ENCODE measurements at places on chromosomes 3 and 15.

DNA sequence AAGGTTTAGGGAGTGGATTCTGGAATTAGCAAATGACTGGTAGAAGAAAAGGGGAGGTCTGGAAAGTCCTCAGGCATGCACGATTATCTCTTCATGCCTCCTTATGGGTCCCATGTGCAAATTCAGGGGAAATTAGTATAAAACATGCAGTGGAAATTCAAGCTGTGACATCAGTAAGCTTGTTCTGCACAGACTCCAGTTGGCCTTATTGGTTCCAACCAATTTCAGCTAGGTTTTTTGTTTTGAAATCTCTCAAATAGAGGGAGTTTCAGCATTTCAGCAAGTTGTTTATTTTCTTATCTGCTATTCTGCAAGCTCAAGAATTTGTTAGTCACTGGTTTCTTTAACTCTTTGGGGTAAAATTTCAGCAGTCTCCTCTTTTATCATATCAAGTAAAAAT, 774 bp upstream of the TMCO5A start:
- no peak for DNase-seq

- DNase-seq: peak; percentile 47
These were observed at the start of gene MME for GRCh38 chr3:155079746-155080487. Gene MME (plus strand): TSS chr3:155080319. CDS start chr3:155084168, 3,849 bp downstream.

- DNase-seq: no peak
These were observed 20.4 kb downstream of the SYNM start for GRCh38 chr15:99125061-99125891.

DNA sequence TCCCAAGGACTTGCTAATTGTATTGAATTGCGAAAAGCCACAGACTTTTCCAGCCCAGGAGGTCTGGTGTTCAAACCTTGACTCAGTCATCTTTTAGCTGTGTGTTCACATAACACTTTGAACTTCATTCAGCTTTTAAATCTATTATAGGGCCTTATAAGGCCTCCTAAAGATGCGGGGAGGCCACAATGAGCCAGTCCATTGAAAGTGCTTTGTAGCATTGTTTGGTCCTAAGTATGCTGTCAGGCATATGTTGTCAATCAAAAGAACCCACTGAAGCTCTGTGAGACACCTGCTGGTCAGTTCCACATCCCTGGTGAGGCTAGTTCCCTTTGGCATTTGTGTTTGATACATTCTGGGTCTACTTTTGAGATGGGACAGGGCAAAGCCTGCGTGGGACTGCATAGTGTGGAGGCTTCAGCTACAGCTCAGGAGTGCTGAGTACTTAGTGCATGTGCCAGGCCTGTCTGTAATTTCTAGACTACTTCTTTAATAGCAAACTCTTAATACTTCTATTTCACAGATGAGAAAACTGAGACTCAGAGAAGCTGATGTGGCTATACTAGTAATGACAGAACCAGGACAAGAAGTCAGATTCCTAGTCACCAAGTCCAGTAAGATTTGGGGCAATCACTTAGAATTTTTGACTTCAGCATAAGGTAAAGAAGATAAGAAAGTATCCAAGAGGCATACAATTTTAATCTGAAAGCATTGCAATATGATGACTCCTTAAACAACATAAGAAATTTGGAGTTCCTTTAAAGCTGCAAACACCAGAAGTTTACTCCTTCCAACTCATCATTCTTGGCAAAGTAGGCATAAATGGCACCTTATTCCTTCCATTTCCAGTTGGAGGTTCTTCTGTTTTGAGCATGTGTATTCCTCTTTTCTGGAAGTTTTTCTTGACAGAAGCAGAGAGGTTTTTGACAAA, 213.0 kb downstream of the PDCD6IP start:
- no peak for DNase-seq

- DNase-seq: no peak
These were observed 20.9 kb upstream of the SSUH2 start for GRCh38 chr3:8665407-8665896.

DNA sequence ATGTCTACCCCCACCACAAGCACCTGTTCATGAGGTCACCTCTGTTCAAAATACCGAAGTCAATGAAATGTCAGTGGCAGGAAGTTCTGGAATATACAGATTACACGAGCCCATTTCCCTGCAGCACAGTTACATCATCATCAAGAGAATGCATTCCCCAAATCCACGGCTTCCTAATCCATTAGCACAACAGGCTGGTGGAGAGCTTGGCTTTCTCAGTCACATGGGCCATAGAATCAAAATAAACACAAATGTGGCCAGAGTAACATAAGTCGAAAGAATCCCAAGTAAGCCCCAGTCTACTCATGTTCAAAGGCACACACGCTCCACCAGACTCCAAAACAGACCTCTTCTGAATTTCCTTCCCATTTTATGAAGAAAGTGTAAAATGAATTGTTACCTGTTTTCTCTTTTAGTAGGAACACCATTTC, 419.3 kb downstream of the MAGI1 start:
- no peak for DNase-seq

DNA sequence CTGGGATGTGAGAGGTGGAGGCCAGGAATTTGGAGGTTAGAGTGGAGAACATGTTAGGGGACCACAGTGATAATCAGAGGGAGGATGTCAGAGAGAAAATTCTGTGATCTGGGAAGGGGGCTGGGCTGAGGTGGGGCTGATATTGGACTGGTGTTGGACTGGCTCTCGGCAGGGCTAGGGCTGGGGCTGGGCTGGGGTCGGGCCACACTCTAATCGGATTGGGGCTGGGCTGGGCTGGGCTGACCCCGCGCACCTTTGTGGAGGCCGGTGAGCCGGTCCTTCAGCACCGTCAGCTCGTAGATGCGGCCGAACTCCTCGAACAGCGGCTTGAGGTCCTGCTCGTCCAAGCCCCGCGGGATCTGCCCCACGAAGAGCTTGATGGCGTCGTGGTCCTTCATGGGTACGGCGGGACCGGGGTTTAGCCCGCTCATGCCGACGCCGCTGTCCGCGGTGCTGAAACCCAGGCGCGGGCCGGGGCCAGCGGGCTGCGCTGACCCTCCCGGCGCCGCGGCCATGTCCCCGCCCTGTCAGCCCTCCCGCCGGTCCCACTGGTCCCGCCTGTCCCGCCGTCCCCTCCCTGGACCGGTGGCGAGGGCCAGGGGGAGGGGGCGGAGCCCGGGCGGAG, 485 bp downstream of the CELF6 start:
- peak; percentile 37 for DNase-seq

- no peak for DNase-seq
These were observed 11.9 kb downstream of the NOX5 start for GRCh38 chr15:69026355-69026754.

DNA sequence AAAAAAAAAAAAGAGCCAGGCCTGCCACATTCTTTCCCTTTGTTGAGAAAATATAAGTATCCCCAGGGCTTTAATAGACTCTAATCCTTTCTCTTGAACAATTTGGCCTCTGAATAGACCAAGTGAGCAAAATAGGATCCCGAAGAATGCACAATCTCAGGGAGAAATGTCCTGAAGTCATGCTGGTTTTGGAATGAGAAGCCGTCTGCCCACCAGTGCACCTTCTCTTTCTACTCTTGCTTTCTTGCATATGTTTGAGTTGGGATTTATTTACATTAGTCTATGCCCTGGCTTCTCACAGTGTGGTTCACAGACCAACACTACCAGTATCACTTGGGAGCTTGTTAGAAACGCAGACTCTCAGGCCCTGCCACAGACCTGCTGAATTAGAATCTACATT, 153.0 kb downstream of the ZNF621 start:
- no peak for DNase-seq

DNA sequence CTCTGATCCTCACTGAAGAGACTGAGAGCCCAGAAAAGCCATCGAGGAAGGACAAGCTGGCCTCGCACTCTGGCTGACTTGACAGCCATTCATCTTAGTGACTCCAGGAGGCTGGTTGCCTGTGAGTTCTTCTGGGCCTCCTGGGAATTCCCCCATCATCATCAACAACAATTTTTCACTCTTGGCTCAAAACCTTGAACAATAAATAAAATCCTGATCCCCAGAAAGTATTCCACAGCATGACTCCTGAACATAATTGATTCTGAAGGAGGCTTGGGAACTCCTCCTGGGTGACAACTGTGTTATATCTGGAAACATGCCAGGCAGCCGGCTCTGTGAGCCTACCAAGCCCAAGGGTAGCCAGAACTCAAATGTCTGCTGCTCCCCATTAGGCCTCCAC, 188.6 kb downstream of the SHQ1 start:
- DNase-seq: no peak

- DNase-seq: peak; percentile 98
These were observed 84.8 kb downstream of the SMAD3 start for GRCh38 chr15:67150023-67150860.

- no peak for DNase-seq
These were observed 26.0 kb upstream of the MAP4 start for GRCh38 chr3:48042071-48042760.

DNA sequence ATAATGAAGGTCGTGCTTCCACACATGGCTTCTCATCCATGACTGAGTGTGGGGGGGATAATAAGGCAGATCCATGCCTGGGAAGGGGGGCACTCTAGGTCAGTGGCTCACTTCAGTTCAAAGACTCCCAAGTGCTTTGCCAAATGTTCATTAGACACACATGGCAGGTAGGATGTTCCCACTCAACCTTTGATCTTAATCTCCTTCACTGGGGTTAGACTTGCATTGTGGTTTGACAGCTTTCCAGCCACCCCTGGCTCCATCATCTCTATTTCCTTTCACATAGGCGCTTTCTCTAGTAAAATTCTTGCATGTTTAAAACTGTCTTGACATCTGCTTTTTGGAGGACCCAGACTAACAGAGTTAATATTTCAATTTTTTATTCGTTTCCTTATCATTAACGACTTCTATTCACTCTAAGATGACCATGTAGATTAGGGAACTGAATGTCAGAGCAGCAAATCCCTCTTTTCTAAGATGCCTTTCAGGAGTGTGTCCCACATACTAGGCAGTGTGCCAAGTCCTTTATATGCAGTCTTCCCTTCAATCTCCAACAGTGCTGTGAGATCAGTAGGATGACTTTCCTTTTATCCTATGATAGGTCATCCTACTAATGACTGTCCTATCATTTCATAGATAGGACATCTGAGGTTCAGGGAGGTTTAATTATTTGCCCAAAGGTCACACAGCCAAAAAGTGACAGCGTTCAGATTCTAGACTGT, 57.9 kb downstream of the BTD start:
- no peak for DNase-seq

- no peak for DNase-seq
These were observed 195.8 kb downstream of the PLCH1 start for GRCh38 chr3:155549087-155549486.

- DNase-seq: no peak
These were observed 103.6 kb downstream of the ADAMTS9 start for GRCh38 chr3:64584179-64584578.

DNA sequence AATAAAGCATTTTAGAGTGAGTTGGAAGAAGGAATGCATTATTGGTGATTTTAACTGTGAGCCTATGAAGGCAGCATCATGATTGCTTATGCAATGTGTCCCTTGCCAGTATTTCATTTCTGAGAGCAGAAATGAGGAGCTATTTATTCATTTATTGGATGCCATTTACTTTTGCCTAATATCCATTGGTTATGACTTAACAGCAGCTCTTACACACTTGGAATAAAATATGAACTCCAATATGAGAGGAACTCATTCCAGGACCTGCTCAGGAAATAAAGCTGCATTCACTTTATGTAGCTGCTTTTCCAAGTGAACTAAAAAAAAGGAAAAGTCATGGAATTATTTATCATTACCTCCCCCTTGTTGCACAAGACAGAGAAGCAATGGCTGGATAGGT, 280.1 kb downstream of the LRTM1 start:
- no peak for DNase-seq

DNA sequence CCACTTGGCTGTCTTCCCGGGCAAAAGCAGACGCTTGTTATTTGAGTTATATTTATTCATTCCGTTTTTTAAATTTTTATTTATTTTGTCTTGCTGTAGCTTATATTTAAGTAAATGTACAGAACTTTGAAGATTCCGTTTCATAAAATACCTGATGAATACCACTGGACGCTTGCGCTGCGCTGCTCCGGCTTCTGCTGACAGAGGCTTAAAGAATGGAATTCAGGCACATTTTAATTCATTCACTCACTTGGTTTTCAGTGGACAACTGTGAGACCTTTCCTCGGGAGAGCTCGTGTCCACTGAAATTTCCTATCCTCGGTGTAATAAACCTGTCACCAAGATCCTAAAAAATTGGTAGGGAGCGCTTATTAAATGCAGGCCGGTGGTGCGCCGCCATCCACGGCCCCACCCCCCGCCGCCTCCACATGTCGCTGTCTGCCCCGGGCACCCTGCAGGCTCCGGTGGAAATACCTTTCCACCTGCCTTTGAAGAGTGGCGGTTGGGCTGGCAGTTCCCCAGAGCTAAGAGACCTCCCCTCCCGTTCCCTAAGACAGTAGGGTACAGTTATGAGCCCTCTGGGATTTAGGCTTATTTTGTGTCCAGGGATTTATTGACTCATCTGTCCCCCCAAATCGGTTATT, 62.5 kb upstream of the UBE2E1 start:
- DNase-seq: no peak

DNA sequence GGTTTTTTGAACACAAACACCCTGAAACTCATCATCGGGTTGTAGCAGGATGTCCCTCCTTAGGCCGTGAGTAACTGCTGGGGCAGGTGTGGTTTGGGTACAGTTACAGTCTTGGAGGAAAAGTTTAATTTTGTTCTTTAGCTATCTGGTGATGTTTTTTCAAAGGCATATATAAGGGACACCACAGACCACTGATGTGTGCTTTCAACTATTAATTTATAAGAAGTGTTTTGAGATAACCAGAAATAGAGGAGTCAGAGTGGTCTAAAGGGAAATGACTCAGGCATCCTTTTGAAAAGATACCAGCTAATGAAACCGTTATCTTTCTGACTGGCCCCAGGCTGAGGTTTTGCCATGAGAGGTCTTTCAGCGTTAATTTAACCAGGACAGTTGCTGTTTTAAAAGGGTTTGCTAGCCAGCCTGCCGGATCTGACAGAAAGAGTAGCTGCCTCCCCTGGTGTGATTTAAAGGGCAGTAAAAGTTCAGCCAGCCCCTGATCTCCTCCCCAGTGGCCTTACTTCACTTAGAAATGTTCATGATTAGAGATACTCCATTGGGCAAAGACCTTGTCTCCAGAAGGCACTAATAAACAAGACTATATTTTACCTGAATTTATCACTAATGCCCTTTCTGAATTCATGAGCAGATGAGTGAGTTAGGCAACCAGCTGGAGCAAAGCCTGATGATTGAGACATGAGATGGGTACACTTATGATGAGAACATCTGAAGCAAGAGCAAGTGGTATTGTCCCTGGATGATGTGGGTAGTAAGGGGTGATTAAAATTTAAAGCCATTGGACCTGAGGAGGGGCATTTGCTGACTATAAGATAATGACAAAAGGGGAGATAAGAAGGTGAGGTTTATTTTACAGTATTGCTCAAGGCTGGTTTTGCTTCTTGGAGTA, 482.5 kb upstream of the TBL1XR1 start:
- DNase-seq: peak; percentile 59

DNA sequence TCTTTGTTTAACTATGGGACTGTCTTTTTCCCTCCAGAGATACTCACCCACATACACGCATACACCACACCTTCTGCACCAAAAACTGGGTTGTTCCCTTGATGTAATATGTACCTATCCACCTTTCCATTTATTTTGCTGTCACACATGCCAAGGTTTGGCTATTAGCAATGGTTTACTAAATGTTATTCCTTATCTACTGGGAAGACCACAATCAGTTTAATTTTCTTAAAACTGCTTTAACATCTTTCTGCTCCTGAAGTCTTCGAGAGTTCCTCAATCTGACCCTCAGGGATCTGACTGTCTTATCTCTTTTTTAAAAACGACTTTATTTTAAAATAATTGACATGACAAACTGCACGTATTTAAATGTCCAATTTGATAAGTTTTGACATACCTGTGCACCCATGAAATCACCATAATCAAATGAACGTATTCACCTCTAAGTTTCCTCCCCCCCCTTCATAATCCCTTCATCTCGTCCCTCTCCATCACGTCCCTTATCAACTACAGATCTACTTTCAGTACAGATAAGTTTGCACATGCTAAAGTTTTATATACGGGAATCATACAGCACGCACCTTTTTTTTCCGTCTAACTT, 805 bp upstream of the TRPM7 start:
- DNase-seq: no peak
